ENCODE measurements at places on chromosomes 6 and 20. TPM values are rescaled to one million over a fixed set of nuclear protein-coding genes. Genes with fewer than 3 reads are reported as not detected.

DNA sequence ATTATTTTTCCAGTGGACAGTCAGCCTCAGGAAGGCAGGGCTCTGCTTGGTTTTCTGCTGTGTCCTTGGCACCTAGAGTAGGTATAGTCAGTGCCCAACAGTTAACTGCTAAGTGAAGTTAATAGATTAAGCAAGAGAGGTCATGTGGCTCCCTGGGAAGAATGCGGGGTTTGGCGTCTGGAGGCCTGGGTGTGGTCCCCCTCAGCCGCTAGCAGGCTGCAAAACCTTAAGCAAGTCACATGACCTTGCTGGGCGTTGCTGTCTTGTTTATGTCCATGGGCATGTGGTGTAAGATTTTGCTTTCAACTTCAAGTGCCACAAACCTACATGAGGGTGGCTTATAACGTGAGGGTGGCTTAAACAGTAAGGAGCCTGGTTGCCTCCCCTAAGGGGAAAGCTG is 75.5 kb upstream of the SCP2D1 start:
- no peak for DNase-seq

DNA sequence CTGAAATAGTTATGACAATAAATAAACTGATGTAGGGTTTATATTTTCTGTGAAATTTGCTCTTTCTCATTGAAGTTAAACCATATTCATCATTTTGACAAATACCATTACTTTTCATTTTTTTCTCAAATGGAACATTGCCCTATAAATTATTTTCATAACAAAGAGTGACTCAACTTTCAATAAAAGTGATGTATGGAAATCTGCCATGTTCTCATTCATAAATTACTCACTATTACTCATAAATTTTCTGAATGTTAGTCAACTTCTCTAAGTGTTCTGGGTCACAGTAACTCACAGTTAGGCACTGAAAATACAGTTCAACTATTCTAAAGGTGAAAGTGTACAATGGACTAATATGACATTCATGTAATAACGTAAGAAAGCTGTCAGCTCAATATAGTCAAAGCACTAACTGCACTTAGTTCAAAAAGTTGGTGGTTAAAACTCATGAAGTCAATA is 19.0 kb upstream of the STX11 start:
- DNase-seq: no peak

DNA sequence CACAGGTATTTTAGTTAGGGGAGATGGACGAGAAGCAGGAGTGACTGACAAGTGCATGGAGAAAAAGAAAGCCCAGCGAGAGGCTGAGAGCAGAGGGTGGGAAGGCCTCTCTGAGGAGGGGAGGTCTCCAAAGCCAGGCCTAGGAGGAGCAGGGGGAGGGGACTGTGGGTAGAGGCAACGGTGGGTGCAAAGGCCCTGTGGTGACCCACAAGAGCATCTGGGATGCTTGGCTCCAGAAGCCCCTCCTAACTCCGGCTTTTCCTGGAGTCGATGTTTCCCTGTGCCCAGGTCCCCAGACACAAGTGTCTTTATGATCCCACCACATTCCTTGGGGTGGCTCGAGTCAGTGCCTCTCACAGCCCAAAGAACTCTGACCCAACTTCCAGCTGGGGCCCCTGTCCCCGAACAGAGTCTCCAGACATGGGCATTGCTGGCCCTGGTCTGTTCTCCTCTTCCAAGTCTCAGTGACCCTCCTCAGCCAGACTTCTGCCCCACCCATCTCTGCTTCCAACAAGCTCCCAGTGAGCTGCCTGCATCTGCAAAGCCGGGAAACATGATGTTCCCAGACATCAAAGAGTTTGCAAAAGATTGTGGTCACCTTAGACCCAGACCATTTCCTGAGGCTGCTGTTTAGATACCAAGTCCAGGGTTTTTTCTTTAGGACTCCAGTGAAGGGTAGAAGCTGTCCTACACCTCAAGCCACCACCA is 11.1 kb upstream of the BMP7 start:
- no peak for DNase-seq

- no peak for DNase-seq
Observed at GRCh38 chr6:169121013-169121412, 132.6 kb downstream of the THBS2 start.

DNA sequence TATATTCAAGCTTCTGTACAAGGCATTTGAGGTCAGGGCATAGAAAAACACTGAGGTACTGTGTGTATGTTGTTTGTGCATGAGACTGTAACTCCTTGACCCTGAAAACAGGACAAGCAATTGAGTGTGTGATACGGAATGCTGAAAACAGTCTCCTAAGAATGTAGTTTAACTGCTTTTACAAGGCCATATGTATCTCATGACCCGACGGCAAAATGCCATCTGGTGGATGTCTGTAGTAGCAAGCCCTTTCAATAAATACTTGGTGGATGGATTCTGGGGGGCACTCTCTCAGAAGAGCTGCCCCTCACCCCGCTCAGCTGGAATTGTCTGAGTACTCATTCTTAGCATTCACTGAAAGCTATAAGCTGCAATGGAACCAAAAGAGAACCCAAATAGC is 69.3 kb upstream of the EYS start:
- DNase-seq: no peak

DNA sequence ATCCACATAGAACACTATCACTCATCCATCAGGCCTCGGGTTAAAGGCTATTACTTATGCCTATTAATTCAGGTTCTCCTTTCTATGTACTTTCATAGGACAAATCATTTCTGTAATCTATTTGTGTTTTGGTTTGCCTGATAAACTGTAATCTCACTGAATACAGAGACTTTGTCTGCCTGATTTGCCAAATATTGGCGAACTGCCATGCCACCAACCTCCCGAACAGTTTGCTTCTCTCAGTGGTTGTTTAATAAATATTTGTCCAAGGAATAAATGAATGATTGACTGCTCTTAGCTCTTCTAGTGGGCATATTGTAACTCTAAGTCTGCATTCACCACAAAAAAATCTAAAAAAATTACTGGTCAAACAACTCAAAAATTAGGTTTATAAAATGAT is 170.1 kb upstream of the ZFP64 start:
- no peak for DNase-seq

DNA sequence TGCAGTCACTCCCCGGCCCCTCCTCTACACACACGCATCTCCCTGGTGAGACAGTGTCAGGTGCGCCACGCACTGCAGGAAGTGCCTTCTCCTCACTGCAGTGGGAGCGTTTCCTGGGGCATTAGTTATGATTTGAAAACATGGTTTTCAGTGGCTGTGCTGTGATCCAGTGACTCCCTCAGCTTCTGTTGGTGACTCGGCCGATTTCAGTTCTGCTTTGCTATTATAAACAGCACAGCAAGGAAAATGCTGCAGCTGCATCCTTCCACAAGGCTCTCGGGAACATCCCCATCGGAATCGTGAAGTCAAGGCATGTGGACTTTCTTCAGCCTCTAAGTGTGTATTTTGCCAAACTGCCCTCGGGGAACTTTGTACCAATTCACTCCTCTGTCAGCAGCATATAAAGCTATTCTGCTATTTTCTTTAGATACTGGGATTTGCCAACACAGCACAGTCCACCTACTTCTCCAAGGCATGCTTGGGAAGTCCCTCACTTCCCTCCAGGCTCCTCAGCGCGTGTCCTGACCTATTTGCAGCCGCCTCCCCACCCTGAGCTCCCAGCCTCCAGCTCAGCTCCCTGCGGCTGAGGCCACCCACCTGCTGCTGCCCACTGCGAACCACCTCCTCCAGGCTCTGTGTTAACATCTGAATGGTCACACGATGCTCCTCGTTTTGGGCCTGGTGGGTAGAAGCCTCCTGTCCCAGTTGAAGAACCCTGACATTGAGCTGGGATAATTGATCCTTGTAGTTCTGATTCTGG is 54.5 kb downstream of the GINS1 start:
- DNase-seq: no peak

- DNase-seq: no peak
Observed at GRCh38 chr6:36920049-36920448, 34.3 kb downstream of the C6orf89 start.

- no peak for DNase-seq
Observed at GRCh38 chr6:12009876-12010634, 2.1 kb upstream of the HIVEP1 start.

DNA sequence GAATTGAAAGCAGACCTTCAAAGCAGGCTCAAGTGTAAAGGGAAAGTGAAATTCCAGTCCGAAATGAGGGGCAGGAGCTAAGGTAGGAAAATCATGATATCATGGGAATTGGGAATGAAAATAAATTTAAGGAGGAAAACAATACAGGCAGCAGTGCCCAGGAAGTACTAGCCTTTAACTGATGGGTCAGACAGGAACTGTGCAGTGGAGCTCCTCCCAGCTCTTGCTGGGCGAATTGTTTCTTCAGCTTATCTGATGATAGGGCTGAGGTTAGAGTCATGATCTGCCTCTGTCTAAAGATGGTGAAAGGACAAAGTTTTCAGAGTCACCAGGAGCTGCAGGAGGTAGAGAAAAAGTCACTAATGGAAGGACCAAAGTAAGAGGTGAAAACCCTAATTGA is 457.9 kb upstream of the PTCHD4 start:
- DNase-seq: no peak

DNA sequence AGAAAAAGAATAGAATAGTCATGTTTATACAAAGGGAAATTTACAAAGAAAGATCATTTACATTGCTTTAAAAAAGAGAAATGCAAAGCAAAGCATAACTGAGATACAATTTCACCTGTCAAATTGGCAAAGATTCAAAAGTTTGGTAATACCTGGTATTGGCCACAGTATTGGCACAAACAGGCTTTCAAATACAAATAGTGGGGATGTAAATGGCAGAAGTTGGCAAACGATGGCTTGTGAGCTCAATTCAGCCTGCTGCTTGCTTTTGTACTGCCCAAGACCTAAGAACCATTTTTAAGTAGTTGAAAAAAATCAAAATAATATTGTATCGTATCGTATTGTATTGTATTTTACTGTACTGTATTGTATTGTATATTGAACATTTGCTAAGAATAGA is 194.5 kb upstream of the JAG1 start:
- DNase-seq: no peak

GRCh38 chr20:49579874-49580812 is 12.2 kb upstream of the PTGIS start:
- no peak for DNase-seq

DNA sequence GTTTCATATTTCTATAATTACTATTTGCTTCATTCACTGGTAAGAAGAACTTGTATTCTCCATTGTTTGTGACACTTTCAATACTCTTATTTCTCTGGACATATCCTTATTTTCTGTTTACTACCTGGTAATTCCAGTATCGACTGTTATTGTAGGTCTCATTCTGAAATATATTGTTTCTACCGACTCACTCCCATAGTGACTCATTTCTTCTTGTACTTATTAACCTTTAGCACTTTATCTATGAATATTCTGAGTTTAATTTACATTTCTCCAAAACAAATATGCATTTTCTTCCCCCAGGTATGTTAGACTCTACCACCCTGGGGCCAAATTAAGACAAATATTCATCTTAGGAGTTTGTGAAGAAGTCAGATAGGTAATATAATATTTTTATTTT is 164.5 kb upstream of the BTBD3 start:
- DNase-seq: no peak

DNA sequence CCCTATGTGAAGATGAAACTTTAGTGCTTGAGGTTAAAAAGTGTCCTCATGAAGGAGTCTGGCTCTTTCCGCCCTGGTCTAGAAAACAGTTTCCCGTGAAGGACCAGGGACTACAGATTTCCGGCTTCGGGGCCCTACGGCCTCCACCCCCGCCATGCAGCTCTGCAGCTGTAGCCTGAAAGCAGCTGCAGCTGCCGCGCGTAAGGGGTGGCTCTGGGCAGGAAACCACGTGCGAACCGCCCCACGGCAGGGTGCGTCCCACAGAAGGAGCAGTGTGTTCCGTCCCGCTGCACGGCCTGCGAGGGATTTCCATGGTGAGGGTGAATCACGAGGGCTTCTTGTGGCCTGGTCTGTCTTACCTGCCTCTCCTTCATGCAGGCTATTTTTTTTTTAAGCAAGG is 117.0 kb downstream of the ERMARD start:
- DNase-seq: no peak

DNA sequence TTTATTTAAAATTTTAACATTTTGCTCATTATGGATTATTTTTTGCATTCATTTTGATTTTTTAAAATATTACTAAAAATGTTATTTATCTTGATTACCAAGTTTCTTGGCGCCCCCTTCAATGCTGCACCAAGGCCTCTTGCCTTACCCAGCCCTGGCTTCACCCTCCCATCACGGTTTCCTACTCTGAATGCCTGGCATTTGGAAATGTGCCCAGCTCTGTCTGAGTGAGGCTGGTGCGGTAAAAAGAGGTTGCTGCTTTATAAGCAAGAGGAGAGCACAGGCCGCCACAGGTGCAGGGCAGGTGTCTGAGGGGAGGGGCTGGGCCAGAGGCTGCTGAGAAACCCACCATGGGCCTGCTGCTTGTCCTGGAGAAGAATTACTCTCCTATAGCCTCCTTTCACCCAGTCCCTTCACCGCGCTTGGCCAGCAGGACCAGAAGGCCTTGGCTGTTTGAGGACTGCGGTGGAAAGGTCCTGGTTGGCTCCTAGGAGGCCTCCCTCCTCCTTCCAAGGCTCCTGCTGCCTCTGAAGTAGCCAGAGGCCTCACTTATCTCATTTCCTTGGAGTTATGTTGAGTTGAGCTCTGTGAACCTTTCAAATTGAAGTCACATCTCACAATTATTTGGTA is 62.6 kb downstream of the BANF2 start:
- DNase-seq: no peak

GRCh38 chr6:12717356-12717755 is 789 bp downstream of the PHACTR1 start:
- no peak for DNase-seq

Gene CPNE5
- 0.03 TPM for polyA plus RNA-seq

Gene ID4
- 0.67 TPM for polyA plus RNA-seq

Gene LHFPL5
- polyA plus RNA-seq: not detected

Gene FOXQ1
- not detected for polyA plus RNA-seq

Gene TGM3
- 0.07 TPM for polyA plus RNA-seq

Gene RAMACL
- 0.38 TPM for polyA plus RNA-seq

Gene HSD17B8
- 12.3 TPM for polyA plus RNA-seq

Gene FILIP1
- polyA plus RNA-seq: 32.4 TPM

Gene HINT3
- 79.4 TPM for polyA plus RNA-seq

Gene SLA2
- polyA plus RNA-seq: 0.06 TPM

Gene UBD
- polyA plus RNA-seq: 0.23 TPM

Gene KCNQ5
- 5.6 TPM for polyA plus RNA-seq

Gene DPM1
- polyA plus RNA-seq: 120 TPM

Gene SLC22A1
- polyA plus RNA-seq: 0.17 TPM

Gene PLEKHG1
- polyA plus RNA-seq: 1.6 TPM

Gene PPIL6
- polyA plus RNA-seq: 3.9 TPM

Data from psoas muscle (tissue), 8 donors.